ENCODE measurements at places on chromosomes 11 and 22.

GRCh38 chr11:1039481-1040427 is 3.2 kb upstream of the MUC6 start:
- no peak for DNase-seq

DNA sequence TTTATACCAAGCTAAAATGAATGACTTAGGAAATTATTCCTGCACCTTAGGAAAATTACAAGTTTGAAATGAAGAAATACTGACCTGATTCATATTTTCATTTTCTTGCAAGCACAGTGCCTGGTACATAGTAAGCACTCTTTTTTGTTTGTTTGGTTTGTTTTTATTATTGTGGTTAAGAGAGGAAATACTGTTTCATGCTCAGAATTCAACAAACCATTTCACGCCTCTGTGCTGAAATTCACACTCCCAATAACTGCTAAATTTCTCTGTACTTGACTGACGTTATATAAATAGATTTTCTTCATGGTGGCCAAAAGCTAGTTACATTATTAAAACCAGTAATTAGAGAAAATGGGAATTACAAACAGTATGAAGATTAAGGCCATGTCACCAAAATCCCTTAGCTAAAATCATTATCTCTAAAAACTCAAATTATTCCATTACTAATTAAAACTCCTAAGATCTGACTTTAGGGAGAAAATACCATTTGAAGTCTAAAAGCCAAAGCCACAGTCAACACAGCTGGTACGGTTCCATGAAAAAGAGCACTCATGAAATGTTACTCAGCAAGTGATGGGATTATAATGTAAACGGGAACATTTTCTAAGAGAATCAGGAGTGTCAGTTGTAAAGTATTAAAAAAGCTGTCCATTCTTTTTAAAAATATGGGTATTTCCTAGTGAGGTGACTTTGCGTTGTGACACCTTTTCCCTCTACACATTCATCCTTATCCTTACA is 77.8 kb upstream of the DDI1 start:
- DNase-seq, result no peak

DNA sequence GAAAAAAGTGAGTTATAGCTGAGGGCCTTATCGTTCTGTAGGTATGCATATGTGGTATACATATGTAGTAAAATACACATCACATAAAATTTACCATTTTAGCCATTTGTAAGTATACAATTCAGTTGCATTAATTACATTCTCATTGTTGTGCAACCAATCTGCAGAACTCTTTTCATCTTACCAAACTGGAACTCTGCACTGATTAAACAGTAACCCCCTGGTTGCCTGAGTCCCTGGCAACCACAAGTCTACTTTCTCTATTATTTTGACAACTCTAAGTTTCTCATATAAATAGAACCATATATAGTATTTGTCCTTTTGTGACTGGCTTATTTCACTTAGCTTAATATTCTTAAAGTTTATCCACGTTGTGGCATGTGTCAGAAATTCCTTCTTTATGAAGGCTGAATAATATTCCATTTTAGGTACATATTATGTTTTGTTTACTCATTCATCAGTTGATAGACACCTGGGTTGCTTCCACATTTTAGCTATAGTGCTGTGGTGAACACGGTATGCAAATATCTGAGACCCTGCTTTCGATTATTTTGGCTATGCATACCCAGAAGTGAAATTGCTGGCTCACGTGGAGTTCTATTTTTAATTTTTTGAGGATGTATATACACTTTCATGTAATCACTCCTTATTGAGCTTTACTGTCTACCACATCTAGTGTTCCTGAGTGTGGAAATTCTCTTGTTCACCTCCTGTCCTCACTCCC is 1.6 kb upstream of the DDX10 start:
- no peak for DNase-seq

DNA sequence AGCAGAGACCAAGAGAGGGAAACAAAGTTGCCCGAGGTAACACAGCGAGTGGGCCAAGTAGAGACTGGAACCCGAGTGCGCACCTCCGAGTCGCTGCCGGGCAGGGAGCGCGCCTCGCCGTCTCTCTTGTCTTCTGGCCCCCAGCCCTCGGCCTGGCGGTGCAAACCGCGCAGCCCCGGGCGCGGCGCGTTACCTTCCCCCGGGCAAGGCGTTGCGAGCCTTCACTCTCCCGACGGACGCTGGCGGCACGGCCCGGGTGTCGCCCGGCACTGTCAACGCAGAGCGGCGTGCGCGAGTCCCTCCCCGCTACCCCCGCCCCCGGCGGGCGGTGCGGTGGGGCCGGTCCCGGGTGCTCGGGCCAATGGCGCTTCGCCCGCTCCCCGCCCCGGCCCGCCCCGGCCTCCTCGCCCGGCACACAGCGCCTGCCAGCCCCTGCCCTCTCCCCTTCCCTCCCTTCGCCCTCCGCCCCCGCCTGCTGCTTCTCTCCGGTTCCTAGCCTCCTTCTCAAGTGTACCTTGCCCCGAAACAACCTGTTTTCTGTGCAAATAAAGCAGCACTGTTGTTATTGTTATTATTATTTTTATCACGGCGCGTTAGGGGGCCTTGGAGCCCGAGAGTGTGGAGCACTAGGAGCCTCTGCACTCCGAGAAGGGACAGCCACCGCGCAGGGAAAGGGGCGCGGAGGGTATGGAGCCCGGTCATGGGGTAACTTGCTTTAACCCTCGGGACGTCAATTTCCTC is at the start of gene SYTL2:
TSS of gene SYTL2 (minus strand) at position 271 of the 741 bp plus-strand sequence. CDS start 53,416 bp downstream, outside the sequence.
- DNase-seq, result peak; percentile 79

GRCh38 chr11:27300974-27301373 is 62.0 kb downstream of the CCDC34 start:
- no peak for DNase-seq

GRCh38 chr22:46578824-46579561 is 41.2 kb upstream of the GRAMD4 start:
- no peak for DNase-seq

DNA sequence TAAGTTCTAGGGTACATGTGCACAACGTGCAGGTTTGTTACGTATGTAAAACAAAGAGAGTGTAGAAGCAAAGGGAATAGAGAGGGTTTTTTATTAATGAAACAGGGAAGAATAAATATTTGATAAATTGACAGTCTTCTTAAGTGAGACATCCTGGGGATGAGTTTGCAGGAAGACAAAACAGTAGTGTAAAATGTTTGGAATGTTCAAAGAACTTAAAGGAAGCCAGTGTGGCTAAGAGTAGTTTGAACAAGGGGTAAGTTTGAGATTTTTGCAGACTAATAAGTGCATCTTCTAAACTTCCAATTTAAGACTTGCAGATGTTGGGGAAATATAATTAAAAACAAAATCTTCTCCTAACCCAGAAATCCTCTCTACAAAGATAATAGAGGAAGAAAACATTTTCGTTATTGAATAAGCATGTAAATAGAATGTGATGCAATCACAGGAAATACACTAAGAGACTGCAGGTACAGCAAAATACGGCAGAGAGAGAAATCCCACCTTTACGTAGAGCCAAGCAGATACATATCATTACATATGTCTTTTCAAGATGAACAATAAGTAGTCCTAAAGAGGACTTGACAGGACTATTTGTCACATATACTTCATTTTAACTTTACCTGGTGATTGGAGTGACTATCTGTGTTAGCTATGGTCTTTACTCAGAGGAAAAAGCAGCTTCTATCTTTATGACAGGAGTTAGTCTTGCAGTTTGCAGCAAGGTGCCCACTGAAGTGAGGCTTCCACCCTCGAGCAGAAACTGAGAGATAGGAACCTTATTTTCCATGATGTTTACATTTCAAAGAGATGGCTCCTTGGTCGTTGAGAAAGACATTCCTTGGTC is 402.1 kb downstream of the CNTN5 start:
- no peak for DNase-seq

- peak; percentile 55 for DNase-seq
These were observed 37.9 kb upstream of the PRR5 start for GRCh38 chr22:44664149-44664548.

All from GM20000 (cell line).